ENCODE measurements at places on chromosomes 1 and 21.

DNA sequence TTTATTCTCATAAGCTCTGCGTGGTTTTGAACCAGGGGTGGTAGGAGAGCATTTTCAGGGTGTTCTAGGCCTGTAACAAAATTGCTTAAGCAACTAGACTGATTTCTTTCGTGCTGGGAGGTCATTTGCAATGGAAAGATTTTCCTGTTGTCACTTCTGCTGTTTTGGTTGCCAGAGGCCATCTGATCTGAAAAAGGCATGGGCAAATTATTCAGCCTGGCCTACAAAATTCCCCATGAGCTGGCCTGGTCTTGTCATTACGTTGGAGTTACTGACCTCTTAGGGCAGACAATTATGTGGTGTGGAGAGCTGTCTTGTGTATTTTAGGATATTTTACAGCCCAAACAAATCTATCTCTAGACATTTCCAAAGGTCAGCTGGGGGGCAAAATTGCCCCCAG, 444.4 kb upstream of the DAB1 start:
- DNase-seq = no peak

DNA sequence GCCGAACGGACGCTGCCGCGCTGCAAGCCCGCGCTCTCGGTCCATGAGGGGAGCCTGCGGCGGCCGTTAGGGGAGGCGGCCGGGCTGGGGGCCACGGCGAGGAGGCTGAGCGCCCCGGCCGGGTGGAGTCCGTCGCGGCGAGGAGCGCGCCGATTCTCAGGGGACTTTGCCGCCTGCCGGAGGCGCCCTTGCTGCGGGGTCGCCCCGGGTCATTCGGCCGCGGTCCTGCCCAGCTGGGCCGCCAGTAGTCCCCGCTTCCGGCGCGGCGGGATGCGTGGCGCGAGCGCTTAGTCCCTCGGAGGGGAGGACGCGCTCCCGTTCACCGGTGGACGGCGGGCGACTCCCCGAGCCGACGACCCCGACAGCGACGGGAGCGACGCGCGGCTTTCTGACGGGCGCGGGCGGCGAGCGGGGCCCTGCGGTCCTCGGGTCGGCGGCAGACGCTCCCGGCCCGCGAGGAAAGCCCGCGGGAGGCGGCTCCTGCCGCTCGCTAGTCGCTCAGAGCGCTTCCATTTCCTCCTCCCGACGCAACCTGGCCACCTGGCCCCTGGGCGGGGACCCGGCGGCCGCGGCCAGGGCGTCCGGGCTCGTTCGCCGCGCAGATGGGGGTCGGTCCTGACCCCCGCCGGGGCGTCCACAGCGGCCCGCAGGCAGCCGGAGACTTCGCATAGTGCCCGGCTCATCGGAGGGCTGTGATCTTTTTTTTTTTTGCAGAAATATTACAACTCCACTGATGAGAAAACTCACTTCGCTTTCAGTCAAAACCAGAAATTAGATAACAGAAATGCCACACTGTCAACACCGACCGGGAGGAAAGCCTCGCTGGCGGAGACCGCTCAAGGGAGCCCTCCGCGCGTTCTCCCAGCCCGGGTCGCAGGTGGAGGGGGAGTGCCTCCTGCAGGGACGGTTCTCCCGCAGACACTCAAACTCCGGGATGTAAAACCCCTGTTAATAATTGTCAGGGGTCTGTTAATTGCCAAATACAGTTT, 641 bp upstream of the ZBTB21 start:
- DNase-seq = no peak

- no peak for DNase-seq
These were observed 48.2 kb downstream of the SPSB1 start for GRCh38 chr1:9340864-9341263.

- DNase-seq = peak; percentile 51
These were observed 115.5 kb upstream of the NCAM2 start for GRCh38 chr21:20882462-20883407.

- peak; percentile 19 for DNase-seq
These were observed 619 bp downstream of the BCL9 start for GRCh38 chr1:147541672-147542568.

DNA sequence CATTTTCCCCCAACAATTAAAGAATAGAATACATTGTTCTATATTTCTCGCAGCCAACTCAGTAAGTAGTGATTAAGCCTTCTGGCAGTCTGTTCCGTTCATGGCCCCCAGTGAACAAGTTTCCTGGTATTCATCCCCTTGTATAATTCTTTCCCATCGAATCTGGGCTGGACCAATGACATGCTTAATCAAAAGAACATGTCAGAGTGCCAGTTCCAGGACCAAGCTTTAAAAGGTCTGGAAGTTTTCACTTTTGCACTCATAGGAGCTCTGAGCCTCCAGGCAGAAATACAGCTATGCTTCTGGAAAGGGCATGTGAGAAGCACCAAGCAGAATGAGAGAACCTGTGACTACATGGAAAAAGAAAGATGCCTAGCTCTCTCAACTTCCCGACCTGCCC, 22.5 kb upstream of the DPYD start:
- DNase-seq = no peak

DNA sequence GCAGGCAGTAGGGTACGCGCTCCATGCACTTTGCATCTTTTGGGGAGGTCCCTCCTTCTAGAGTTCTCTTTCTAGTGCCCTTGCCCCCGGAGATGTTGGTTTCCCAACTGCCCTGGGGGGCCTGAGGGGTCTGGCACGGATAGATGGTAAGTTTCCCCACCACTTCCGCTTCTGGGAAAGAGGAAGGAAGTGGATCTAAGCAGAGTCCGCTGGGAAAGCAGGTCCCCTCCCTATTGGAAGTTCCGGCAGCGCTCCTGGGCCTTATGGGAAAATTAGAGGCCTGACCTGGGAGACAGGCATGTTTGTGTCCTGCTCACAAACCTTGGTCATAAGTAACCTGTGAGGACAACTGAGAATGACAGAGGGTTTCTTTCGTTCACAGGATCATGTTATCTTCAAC, 274.4 kb downstream of the RPS6KC1 start:
- no peak for DNase-seq

All from neural crest cell (in vitro differentiated cells).